ENCODE measurements at places on chromosomes 2 and 18. TPM values are rescaled to one million over a fixed set of nuclear protein-coding genes. Genes with fewer than 3 reads are reported as not detected.

- DNase-seq = no peak
Measured at GRCh38 chr2:234679301-234679740, 182.4 kb upstream of the ARL4C start.

The NBEAL1 gene
- total RNA-seq = 67.5 TPM

DNA sequence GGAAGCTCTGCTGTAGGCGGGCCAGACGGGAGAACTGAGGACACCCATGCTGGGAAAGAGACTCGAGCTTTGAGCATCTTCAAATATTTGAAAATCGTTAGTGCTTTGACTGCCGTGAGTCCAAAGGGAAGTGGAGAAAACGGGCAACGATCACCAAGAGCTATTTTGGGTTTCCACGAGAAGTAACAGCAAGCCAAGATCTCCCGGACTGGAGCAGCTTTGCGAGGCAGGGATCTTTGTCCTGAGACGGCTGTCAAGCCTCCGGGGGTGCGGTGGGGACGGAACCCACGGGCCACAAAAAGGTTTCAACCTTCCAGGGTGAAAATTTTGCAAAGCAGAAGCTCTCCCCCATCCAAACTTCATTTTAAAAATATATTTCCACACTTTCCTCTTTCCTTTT lies 195.8 kb downstream of the NDUFA10 start:
- no peak for DNase-seq

DNA sequence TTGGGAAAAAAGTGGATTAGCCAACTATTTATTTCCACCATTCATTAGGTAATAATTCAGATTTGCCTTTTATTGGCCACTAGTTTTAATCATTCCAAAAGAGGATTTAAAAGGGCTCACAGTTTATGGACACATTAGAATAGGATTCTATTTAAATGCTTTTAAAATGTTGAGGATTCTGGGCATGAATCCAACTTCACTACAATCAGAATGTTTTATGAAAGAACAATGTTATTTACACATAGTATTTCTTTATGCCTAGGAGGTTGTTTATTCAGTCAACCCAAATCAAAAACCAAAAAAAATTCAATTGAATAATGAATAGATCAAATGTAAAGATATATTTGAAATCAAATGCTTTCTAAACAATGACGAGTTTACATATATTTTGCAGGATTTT lies 232.2 kb downstream of the GULP1 start:
- no peak for DNase-seq

The NCKAP5 gene
- 0.79 TPM for total RNA-seq

DNA sequence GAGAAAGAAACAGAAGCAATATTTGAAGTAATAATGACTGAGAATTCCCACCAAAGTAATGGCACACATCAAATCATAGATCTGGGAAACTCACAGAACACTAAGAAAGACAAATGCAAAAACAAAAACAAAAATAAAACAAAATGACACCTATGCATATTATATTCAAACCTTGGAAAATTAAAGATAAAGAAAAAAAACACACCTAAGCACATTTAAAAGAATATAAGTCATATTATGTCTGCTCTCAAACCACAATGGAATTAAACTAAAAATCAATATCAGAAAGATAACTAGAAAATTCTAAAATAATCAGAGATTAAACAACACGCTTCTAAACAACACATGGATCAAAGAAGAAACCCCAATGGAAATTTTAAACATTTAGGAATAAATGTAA lies 59.7 kb upstream of the GALNT5 start:
- DNase-seq = no peak
